ENCODE measurements at places on chromosomes 2 and 18.

DNA sequence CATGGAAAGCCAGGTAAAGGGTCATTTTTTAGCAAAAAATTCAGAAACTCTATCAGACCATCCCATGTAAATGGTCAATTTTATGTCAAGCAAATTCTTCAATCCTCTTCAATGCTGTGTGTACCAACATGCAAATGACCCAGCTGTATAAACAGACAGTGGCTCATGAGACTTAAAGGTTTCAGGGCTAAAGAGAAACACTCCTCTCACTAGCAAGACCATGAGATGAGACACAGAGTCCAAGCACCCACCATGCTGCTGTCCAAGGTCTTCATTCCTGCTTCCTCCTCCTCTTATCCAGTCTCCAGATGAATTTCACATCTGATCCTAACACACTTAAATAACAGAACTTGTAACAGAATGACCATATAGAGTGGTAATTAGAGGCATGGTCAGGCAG is 30.8 kb upstream of the ONECUT2 start:
- no peak for DNase-seq

- DNase-seq = no peak
Measured at GRCh38 chr2:111689174-111689573, 194.8 kb downstream of the ANAPC1 start.

DNA sequence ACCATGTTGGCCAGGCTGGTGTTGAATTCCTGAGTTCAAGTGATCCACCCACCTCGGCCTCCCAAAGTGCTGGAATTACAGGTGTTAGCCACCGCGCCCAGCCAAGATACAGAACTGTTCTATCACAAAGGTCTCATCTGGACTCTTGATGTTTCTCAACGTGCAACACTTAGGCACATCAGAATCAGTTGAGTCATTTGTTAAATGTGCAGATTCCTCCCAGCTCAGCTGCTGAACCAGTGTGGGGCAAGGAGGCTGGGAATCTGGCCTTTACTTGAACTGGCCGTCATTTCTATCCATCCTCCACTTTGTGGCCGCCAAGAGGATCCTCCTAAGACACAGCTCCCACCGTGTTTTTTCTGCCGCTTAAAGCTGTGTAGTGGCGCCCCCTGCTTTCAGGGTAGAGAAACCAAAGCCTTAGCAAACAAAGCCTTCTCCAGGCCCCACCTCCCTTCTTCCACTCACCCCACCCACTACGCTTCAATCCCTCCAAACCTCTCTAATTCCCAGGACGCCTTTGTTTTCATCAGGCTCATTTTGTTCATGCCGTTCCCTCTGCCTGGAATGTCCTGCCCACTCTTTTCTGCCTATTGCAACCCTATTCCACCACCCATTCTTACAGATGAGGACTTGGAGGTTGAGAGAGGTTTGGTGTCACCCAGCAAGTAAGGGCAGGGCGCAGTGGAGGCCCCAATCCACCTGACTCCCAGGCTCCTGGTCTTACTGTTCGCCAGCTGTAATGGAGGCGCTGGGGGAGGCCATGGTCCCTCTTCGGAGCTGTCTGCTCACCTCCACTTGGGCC is 776 bp upstream of the SPEG start:
- no peak for DNase-seq

GRCh38 chr2:21602789-21603188 is 479.0 kb downstream of the TDRD15 start:
- DNase-seq = no peak

DNA sequence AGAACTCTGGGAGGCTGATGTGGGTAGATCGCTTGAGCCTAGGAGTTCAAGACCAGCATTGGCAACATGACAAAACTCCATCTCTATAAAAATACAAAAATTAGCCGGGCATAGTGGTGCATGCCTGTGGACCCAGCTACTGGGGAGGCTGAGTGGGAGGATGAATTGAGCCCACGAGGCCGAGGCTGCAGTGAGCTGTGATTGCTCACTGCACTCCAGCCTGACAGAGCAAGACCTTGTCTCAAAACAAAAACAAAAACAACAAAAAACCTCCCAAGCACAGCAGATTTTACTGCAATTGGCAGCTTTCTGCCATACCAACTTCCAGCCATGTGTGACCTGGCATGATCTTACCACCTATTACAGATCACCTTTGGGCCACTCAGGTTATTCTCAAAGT is 57.7 kb upstream of the LRPPRC start:
- DNase-seq = no peak

DNA sequence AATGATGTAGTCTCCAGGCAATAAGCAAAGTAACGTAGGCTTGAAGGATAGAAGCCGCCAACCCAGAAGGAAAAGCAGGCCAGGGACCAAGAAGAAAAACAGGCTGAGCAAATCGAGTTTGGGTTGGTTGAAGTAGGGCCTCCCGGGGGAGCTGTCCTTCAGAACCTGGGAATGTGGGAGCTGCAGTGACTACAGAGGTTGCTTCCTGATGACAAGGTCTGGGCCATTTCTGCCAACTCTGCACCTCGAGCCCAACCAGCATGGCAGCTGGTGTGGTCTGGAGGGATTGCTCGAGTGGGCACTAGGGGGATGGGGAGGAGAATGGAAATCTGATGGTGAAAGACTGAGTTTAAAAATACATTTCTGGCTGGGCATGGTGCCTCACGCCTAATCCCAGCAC is 14.1 kb downstream of the ACMSD start:
- no peak for DNase-seq

DNA sequence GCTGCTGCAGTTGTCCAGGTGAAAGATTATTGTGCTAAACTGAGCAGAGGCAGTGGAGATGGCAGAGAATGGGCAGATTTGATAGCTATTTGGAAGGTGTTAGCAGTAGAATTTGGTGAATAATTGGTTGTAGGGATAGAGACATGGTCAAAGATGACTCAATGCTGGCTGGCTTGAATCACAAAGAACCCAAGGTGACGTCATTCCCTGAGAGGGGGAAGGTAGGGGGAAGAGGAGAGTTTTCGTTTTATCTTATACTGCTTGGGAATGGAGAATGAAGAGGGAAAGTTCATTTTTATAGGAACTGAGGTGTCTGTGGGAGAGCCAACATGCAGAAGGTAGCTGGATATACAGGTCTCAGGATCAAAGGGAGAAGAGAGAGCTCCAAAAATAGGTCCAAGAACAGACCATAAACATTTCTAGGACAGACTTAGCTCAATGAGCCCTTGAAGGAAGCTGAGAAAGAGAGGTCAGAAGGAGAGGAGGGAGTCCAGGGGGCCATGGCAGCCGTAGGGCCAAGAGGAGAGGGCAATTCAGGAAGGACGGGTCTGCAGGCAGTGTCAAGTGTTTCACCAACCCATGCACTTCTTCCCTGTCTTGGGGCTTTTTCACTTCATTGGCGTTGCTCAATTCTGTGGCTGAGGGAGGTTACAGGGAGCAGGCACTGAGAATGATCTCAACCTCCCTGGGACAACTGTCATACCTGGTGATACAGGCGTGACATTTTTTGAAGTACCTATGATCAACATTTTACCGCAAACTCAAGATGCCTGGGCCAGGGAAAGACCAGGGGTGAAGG is 281.3 kb downstream of the TDRD15 start:
- no peak for DNase-seq

- DNase-seq = no peak
Measured at GRCh38 chr2:227884511-227884947, 13.1 kb downstream of the DAW1 start.

- DNase-seq = no peak
Measured at GRCh38 chr18:43236921-43237320, 40.4 kb downstream of the SYT4 start.

GRCh38 chr2:40740419-40740818 is 288.5 kb upstream of the SLC8A1 start:
- no peak for DNase-seq

DNA sequence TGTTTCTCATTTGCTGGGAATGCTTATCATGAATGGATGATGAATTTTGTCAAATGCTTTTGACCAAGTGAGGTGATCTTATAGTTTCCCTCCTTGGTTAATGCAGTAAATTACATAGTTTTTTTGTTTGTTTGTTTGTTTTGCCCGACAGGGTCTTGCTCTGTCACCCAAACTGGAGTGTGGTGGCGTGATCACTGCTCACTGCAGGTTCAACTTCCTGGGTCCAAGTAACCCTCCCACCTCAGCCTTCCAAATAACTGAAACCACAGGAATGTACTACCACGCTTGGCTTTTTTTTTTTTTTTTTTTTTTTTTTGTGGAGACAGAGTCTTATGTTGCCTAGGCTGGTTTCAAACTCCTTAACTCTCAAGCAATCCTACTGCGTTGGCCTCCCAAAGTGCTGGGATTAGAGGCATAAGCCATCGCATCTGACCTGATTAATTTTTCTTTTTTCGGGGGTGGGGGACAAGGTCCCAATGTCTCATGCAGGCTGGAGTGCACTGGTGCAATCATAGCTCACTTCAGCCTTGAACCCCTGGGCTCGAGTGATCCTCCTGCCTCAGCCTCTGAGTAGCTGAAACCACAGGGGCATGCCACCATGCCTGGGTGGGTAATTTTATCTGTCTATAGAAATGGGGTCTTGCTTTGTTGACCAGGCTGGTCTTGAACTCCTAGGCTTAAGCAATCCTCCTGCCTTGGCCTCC is 48.6 kb downstream of the SMAD2 start:
- no peak for DNase-seq

- DNase-seq = peak; percentile 92
Measured at GRCh38 chr2:25324905-25325592, 16.7 kb downstream of the DNMT3A start.

DNA sequence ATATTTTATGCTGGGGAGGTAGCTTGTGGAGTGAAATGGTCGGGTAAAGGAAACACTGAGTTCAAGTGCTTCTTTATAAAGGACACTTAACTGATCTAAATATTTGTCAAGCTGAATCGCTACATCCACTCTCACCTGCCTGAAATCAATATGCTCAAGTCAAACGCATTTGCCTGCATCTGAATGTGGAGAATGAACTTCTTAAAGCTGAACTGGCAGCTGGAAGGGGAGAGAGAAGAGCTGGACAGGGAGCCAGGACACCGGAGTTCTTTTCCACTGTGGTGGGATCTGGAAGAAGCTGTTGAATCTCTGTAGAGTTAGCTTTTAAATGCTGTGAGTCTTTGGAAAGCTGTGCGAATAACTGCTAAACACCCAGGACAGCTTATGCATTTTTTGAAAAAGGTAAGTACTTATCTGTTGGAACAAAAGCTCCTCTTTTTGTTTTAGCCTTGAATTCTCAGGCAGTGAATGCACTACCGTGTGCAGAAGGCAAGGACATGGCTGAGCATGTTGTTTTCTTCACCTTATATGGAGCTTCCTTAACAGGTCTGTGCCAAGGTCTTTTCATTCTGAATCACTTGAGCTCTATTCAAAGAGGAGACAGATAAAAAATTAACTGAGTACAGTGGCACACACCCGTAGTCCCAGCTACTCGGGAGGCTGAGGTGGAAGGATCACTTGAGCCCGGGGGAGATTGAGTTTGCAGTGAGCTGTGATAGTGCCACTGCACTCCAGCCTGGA is 74.2 kb upstream of the KLF7 start:
- DNase-seq = no peak

DNA sequence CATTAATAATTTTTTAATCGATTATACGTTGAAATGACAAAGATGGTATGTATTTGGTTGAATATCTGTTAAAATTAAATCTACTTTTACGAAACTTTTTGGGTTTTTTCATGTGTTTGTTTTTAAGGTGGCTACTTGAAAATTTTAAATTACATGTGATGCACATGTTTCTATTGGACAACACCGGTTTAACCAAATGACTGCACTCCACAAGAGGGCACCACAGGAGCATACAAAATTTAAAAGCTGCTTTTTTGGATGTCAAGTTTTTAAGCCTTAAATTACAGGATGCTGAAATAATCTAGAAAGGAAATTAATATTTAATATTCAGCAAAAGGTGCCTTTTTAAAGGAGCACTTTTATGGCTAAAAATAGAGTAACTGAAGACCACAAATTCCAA is 98.7 kb downstream of the ACVR1 start:
- no peak for DNase-seq

- no peak for DNase-seq
Measured at GRCh38 chr2:236703373-236703709, 133.7 kb downstream of the ACKR3 start.

DNA sequence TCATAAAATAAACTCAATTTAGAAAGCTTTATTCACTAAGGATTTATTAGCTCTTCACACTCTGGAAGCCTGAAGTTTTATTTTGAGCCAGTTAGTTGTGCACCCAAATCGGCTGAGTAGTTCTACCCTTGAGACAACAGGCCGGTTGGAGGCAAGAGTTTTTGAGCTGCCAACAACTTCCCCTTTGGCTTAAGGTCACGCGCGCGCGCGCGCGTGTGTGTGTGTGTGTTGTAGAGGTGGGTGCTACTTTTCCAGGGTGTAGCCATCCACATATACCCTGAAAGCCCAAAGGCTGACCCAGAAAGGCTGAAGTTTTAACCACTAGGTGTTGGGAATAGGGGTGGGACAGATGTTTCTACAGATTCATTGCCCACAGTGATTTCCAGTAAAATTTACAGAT is 150.2 kb upstream of the LHCGR start:
- no peak for DNase-seq

GRCh38 chr2:99607861-99608491 is 118.2 kb upstream of the REV1 start:
- no peak for DNase-seq

DNA sequence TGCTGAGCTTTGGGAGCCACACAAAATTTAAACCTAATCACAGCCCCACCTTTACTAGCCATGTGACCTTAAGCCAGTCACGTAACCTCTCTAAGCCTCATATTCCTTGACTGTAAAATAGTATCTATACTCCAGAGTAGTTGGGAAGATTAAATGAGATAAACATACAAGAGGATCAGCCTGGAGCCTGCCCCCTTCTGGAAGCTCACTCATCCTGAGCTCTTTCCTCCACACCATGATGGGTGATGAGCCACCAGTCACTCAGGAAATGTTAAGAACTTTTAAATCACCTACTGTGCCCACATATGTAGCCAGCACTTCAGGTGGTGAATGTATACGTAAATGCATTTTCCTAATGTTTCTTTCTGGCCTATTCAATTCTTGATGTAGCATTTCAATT is 195.9 kb upstream of the DDX18 start:
- DNase-seq = no peak

DNA sequence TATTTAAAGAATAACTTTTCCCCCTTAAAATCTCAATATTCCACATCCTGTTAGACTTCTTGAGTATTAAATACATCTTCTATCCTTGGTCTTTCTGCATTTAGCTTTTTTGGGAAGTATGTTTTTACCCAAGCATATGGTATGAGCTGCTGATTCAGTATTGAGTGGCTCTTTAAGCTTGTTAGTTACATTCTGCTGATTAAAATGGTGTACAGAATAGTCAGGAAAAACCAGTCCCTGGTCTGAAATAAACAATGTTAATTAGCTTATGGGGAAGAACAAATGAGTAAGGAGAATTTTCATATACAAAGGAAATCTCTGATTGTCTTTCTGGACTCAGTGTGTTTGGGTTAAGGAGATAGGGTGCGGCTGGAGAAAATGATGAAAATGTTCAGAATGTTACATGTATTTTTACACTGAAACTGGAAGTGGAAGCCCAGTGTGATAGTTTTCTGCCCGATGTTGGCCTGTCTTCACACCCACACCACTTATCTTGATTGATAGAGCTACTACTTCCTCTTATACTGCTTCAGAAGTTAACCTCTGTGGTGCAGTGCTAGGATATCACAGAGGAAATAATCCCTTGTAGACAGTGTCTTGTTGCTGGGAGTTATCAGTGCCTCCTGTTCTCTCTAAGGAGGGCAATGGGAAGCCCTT is 84.0 kb downstream of the MSH2 start:
- DNase-seq = no peak
